ENCODE measurements at places on chromosomes 5 and 9.

DNA sequence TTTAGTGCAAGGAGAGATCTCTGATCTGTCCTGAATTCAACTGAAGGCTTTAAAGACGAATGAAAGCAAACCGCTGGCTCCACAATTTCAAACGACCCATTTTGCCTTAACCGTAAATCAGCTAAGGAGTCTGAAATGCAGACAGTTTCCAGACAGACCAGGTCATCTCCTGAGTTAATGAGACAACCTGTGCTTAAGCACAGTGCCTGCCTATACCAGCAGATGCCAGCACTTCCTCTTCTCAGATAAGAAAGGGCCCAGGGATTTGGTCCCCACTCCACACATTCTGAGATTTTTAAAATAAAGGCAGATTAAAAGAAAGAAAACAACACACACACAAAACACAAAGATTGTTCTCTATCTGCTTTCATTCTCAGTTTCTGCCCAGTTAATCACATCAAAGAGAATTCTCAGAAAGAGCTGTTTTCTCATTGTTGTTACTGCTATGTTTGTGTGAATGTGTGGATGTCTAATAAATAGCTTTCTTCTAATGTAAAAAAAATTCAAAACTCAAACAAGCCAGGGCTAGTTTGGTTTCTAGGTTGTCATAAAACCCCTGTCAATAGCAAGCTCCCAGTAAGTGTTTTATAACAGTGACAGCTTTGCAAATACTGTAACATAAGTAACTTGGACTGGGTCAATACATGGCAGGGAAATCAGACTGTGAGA is 157.7 kb upstream of the SLC24A2 start:
- no peak for DNase-seq

DNA sequence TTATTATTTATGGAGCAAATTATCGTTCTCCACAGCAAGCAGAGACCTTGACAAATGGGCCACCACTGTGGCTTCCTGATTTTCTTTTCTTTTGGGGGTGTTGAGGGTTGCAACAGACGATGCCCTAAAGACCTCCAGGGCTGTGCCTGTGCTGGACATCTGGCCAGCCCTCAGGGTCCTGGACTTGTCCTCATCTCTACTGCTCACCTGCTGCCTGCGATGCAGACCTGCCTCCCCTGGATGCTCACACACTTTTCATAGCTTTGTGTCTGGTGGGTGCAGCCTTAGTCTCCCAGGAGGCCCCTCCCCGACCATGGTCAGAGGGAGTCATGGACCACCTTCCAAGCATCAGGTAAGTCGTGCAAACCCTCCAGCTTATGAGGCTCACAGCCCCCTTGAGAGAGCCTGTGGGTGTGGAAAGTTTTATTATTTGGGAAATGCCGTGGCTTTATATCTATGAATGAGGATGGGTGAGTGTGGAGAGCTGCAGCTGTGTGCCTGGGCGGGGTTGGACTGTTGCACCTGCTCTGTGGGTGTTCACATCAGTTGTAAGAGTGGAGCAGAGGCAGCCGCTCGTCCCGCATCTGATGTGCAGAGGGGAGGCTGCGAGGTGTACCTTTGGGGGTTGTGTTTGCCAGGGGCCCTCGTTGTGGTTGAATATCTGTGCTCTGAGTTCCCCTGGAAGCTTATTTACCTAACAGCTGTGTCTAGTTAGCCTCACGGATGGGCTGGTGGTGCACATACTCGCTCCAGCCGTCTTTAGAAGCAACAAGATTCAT is 126.3 kb upstream of the IRX4 start:
- DNase-seq, result no peak

GRCh38 chr9:128122809-128123175 is 4.7 kb downstream of the PTGES2 start:
- DNase-seq, result no peak

DNA sequence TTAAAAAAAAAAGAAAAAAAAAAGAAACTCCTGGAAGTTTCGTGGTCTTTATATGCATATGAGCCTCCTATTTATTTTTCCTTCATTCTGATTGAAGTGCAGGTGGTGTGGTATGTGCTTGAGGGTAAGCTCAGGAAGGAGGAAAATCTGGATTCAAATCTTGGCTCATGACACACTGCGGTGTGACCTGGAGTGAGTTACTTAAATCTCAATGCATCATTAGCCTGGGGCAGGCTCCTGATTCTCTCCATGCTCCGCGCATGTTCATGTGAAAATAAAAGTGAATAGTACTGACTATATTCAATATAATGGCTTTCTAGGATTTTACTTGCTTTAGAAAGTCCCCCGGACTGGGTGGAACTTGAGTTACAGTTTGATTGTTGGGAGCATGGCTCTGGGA is 35.6 kb downstream of the PTTG1 start:
- DNase-seq, result no peak

GRCh38 chr5:167785106-167785505 is 506.3 kb upstream of the WWC1 start:
- peak; percentile 81 for DNase-seq

DNA sequence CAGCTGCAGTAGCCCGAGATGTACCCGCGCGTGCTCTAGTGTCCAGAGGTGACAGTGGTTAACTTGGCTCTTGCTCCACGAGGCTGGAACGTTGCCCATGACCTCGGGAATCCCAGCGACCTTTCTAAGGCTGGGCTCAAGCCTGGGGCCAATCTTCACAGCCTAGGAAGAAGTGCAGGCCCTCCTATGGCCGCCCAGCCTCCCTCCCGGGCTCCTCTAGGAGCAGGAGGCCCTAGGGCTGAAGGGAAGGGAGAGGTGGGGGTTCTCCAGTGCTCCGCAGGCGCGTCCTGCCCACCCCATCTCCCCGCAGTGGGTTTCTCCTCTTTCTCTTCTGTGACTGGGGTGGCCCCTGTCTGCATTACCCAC is 13.3 kb downstream of the NR2F1 start:
- no peak for DNase-seq
